Stimulated activated CD4-positive, alpha-beta T cell treated with anti-CD3 and anti-CD28 coated beads, TNF-alpha, amount 100 ng/mL, for 4 hours (primary cell): ENCODE measurements at places on chromosomes 11 and 22.

DNA sequence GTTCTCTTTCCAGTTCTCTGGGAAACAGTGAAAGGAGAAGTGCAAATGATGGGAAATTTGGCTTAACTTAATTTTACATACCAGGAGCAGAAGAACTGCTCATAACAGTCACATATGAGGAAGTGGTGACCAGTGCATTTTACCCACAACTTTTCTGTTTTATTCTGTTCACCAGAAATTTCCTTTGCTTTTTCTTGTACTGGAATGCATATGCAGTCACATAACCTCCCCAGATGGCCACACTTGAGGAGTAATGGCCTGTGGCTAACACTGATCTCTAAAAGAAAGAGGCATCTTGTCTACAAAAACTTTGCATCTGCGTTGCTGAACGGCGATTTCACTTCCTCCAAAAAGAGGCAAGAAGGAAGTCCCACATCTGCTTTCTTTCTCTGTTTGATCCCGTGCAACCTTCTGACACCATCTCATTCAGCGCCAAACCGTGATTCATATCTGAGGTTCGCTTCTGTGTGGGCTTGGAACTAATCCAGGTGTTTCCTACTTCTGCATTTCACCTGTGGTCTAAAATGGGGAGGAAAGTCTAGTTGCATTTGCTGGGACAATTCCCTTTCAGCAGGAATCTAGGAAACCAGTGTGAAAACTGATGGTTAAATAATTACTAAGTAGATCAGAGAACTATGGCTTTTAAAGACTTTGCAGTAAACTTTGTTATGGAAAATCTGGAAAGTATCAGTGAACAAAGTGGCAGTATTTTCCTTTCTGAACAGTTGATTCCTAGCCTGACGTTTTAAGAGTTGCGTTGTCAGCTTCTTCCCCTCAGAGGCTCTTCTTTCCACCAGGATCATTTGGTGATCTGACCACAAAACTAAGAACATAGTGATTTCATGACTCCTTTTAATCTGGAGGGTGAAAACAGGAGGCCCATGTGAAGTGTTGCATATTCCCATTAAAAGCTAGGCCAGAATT lies 4.2 kb upstream of the MPEG1 start:
- no peak for DNase-seq

DNA sequence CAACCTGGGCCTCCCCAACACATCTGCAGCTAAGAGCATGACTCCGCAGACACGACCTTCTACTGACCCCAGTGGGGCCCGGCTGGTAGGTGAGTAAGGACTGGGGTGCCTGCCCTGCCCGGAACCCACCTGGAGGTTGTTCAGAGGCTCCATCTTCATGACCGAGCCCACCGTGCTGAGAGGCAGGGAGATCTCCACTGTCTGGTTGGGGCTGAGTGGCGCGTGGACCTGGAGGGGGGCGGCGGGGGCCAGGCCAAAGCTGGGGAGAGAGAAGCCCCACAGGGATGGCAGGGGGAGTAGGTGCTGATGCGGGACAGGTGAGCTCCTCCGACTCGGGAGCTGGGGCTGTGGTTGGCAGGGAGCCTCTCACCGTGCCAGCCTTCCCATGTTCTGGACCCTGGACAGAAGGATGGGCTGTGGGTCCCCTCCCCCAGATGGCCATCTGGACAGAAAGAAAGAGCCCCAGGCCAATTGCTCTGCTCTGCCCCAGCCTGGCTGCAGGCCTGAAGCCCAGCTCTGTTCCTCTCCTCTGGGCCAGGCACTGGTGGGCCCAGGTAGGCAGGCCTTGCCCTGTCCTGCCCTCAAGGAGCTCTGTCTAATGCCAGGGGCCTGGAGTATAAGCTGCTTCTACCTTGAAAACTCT lies 16.3 kb upstream of the RASL10A start:
- no peak for DNase-seq

GRCh38 chr11:11909727-11910126 lies 68.0 kb downstream of the USP47 start:
- no peak for DNase-seq

DNA sequence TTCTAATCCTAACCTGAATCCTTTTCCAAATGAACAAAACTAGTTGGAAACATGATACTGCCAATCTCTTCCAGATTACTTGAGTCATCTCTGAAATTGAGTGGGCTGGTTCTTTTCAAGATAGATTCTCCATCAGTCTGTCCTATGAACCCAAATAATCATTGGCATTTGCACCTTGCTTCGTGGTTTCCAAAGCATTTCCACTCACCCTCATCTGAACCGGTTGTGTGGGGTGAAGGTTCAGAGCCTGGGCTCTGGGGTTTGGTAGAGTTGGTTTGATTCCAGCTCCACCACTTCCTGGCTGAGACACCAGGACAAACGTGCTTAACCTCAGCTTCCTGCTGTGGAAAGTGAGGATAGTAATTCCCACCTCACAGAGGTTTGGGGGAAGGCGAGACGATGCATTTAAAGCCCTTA lies 206.4 kb upstream of the E2F8 start:
- DNase-seq = no peak

DNA sequence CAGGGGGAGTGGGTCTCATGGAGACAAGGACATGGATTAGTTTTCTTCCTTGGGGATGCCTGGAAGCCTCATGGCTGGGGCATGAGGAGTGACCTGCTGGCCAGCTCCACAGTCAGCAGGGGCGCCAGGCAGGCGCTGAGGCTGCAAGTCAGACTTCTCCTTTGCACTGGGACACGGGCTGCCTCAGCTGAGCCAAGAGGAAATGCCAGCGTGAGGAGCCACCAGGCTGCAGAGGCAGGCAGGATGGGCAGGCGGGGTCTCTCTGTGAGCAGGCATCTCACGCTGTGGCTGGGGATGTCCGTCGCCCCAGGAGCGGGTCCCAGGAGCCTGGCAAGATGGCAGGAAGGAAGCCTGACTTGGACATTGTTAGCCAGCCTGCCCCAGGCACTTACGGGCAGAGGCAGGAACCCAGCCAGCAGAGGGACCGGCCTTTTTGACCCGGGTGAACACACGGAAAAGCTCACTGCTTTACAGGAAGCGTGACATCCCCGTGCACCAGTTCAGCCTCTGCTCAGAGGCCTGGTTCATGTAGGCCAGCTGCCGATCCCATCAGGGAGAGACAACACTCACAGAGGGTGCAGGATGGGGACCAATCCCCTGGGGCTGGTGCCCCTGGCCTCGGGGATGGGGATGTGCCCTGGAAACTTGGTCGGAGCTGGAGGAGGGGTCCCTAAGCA lies 10.2 kb downstream of the GNB1L start:
- no peak for DNase-seq

DNA sequence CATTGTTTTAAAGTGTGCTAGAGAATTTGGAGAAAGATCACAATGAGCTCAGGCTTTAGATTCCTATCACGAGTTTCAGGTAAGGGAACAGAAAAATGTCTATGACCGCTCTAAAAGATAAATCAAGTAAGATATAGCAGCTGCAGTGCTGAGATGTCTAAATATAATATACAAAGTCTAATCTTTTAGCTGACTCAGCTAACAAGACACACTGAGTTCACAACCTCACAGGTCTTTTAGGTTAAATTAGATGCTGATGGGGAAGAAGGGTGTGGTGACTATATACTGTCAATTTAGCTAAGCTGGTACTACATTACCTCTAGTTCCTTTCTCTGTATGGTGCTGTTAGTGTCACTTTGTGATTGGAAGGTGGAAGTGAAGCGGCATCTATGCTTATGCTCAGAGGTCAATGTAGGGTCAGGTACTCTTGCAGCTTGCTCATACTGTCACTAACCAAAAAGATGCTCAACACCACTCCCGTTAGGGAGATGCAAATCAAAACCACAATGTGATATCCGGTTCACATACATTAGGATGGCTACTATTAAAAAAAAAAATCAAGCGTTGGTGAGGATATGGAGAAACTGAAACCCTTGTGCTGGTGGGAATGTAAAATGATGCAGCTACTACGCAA lies 283.5 kb downstream of the SWAP70 start:
- DNase-seq = no peak

DNA sequence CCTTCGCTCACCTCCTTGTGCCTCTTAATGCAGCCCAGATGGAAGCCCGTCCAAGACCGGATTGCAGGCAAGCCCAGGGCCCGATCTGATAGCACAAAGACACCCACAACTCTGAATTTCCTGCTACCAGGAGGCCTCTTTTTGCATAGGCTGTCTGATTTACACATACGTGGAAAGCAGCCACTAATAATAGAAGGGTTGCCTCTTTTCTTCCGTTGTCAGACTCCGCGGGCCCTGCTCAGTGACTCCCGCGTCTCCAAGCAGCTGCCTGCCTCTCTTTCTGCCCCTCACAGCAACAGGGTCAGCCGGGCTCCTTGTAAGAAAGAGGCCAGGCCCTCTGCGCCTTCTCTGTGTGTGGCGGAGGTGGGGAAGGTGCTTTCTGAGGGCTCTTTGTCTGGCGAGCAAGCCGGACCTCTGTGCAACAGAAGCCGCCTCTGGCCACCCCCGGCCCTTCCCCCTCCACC lies 26.7 kb downstream of the FLI1 start:
- DNase-seq = no peak

DNA sequence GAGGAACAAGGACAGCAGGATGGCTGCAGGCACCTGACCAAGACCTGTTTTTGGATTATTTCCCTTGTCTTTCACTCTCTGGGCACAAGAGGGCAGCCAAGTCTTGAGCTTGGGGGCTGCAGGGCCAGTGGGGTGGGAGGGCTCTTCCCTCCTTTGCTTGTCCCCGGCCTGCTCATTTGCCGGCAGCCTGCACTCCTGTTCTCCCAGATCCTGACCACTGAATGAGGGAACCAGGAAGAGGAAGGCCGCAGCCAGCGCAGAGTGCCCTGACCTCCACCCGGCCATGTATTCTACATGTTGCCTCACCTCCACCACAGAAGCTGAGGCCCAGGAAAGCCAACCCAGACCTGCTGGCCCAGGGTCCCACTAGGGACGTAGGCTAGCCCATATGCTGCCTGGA lies 15.5 kb upstream of the NNMT start:
- DNase-seq = no peak
